ENCODE measurements at places on chromosomes 3 and 15.

- no peak for DNase-seq
- no peaks in the 10 kb centered on the region for H3K36me3 ChIP-seq
- H3K4me3 ChIP-seq = no peak overlapping the region
- no peak overlapping the region for H3K27ac ChIP-seq
- H3K27me3 ChIP-seq = peaks cover 32% of the 10 kb centered on the region
Measured at GRCh38 chr3:46463120-46463867, 1.4 kb downstream of the LTF start.

DNA sequence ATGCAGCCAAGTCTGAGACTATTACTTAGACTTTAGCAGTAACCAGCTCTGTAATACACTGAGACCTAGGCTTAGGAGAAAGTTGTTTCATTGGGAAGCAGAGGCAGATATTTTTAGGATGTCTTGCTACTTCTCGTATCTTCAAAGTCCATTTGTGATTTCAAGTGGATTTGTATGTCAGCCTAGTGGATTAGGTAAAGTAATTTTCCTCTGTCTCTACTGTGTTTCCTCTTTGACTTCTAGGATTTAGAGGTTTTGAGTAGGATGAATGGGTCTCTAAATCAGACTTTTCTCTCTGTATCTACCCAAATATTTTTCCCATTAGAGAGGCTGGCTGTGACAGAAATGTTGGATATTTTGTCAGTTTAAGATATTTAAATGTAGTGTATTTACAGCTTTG lies 46.8 kb downstream of the OXSR1 start:
- no peaks in the 10 kb centered on the region for H3K4me1 ChIP-seq
- H3K4me3 ChIP-seq = no peak overlapping the region
- no peak for DNase-seq
- H3K36me3 ChIP-seq = no peaks in the 10 kb centered on the region
- H3K27ac ChIP-seq = no peak overlapping the region
- no peaks in the 10 kb centered on the region for H3K27me3 ChIP-seq

- H3K27ac ChIP-seq = no peak overlapping the region
- H3K36me3 ChIP-seq = no peaks in the 10 kb centered on the region
Measured at GRCh38 chr3:117979466-117979865, 1055.2 kb downstream of the IGSF11 start.

- H3K27me3 ChIP-seq = no peaks in the 10 kb centered on the region
- H3K36me3 ChIP-seq = no peaks in the 10 kb centered on the region
- no peak overlapping the region for H3K27ac ChIP-seq
- DNase-seq = no peak
Measured at GRCh38 chr3:143433787-143434378, 314.3 kb downstream of the CHST2 start.

DNA sequence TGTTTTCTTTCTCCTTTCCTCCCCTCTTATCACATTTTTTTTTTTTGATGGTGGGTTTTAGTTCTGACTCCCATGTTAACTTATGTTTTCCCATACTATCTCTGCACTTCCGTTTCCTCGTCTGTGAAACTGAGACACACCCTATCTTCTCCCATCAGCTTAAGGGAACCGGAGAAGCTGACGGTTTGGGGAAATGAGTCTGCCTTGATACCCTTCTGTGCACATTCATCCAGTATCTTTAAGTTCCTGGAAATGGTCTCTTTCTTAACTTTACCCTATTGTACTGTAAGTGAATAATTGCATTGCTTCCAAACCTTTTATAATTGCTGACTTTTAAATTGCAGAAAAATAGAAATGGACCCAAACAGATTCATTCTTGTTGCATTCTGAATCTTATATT lies 26.2 kb upstream of the CFAP161 start:
- no peak overlapping the region for H3K4me3 ChIP-seq
- no peaks in the 10 kb centered on the region for H3K27me3 ChIP-seq
- H3K36me3 ChIP-seq = no peaks in the 10 kb centered on the region
- no peak overlapping the region for H3K27ac ChIP-seq
- DNase-seq = no peak

- H3K4me3 ChIP-seq = no peak overlapping the region
- H3K27ac ChIP-seq = no peak overlapping the region
- DNase-seq = no peak
- no peaks in the 10 kb centered on the region for H3K36me3 ChIP-seq
- no peaks in the 10 kb centered on the region for H3K4me1 ChIP-seq
Measured at GRCh38 chr3:186724911-186725310, 7.8 kb downstream of the KNG1 start.

DNA sequence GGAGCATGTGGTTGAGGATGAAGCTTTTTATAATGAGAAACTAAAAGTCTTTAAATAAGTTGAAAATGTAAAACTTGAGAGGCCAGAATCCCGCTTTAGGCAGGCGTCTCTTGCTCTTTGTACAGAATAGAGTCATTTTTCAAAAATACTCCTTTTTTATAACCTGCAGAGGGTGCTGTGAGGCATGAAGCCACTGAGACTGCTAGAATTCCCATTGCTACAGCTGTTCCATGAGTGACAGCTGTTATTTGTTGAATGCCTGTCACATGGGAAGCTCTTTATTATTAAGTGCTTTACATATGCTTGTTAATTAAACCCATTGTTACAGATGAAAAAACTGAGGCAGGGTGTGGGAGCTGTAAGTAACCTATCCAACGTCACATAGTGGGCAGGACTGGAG lies 18.5 kb downstream of the MINAR1 start:
- H3K27ac ChIP-seq = no peak overlapping the region
- H3K36me3 ChIP-seq = no peaks in the 10 kb centered on the region
- no peaks in the 10 kb centered on the region for H3K27me3 ChIP-seq
- no peaks in the 10 kb centered on the region for H3K4me1 ChIP-seq
